Activated naive CD4-positive, alpha-beta T cell treated with Interleukin-2 at 50 U/mL for 16 hours (primary cell): ENCODE measurements at places on chromosomes 13 and 19.

GRCh38 chr13:112752711-112753541 lies 63.1 kb downstream of the ATP11A start:
- peak; percentile 7 for DNase-seq

DNA sequence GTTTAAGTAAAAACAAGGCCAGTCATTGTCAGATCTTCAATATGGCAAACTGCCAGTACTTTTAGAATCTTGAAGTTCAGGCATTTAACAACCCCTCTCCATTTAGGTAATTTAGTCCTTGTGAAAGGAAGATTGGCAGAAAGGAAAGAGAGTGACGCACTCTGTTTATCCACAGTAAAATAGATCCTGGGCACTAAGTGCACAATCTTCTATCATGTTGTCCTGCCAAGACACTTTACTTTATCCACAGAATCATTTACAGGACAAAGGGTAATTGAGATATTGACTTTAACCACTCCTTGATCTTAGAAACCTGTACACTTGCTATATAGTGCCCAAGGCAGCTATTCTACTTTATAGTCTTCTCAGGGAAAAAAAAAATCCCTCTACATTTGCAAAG lies 786.4 kb upstream of the SLITRK1 start:
- DNase-seq = no peak

DNA sequence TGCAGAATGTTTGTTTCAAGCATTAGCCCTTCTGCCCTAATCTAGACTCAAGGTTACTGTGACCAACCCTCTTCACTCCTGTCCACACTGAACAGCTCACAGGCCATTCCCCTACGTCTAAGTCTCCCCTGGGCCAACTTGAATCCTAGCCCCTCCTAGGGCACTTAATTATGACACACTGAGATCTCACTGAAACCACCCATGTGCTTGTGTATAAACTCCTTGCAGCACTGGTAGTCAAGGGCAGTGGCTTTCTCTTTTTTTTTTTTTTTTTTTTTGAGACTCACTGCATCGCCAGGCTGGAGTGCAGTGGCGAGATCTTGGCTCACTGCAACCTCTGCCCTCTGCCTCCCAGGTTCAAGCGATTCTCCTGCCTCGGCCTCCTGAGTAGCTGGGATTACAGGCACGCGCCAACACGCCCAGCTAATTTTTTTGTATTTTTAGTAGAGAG lies 1.9 kb upstream of the AKT2 start:
- no peak for DNase-seq

DNA sequence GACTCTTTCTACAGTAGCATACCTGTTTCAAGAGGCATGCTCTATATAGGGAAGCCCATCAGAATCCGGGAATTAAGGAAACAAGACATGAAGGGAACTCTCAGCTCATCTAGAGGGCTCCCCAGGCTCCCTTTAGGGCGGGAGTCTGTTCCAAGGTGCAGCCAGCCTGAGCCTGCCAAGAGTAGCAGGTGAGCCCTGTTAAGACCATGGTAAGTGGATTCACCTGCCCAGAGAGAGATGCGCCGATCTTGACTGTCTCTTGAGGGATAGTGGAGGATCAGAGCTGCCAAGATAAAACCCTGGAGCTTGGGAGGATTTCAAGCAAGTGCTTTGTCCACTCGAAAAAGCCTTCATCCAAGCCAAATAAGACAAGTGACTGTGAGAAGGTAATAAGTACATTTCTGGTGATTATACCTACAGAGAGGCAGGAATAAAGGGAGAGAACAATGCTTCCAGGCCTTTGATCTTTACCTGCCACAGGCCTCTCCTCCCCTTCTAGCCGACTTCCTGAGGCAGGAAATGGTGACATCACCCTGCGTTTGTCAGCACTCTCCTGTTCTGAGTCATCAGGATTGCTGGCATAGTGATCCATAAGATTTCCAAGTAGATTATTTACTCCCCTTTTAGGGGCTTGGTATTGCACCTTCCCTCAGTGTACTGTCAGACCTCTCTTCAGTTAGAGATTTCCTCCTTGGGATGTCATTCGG lies 31.5 kb downstream of the KLF5 start:
- no peak for DNase-seq

GRCh38 chr19:15014579-15014978 lies 34.7 kb upstream of the CASP14 start:
- DNase-seq = no peak

- DNase-seq = no peak
These were observed 363.9 kb downstream of the MYO16 start for GRCh38 chr13:108993346-108993745.

- DNase-seq = peak; percentile 21
These were observed 32.2 kb downstream of the GP6 start for GRCh38 chr19:55005684-55006488.

GRCh38 chr19:30778061-30778460 lies 405.9 kb downstream of the ZNF536 start:
- no peak for DNase-seq

GRCh38 chr13:94170145-94170571 lies 309.3 kb downstream of the DCT start:
- DNase-seq = no peak
